ENCODE measurements at places on chromosomes 4 and X. TPM values are rescaled to one million over a fixed set of nuclear protein-coding genes. Genes with fewer than 3 reads are reported as not detected.

GRCh38 chrX:6851140-6851539 is 296.4 kb upstream of the STS start:
- no peak for DNase-seq

- DNase-seq = peak; percentile 98
Measured at GRCh38 chr4:1410491-1411325, 4.5 kb upstream of the NKX1-1 start.

- no peak for DNase-seq
Measured at GRCh38 chrX:8005678-8006347, 78.6 kb upstream of the PNPLA4 start.

GRCh38 chrX:101385795-101386541 is at the start of gene BTK:
Gene BTK, minus strand, starts transcription at chrX:101386191. Its CDS starts 10,907 bp downstream, at chrX:101375284.
- DNase-seq = no peak

- DNase-seq = peak; percentile 95
Measured at GRCh38 chr4:56821381-56822243, at the start of gene SPINK2. Gene SPINK2, minus strand, starts transcription at chr4:56821701. Its CDS starts 39 bp downstream, at chr4:56821662.

DNA sequence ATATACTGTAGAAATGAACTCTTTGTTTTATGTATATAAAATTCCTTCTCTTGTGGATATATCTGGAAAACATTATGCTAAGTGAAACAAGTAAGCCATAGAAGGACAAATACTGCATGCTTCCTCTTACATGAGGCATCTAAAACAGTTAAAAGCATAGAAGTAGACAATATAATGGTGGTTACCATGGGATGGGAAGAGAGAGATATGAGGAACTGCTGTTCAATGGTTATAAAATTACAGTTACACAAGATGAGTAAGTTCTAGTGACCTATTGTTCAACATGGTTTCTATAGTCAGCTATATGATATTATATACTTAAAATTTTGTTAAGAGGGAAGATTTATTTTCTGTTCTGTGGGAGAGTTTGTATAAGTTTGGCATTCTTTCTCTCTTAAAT is 43.4 kb downstream of the HTRA3 start:
- no peak for DNase-seq

GRPR gene
- 3.9 TPM for total RNA-seq

ABLIM2 gene
- total RNA-seq = 1.6 TPM

SLITRK2 gene
- total RNA-seq = 0.37 TPM

CT45A3 gene
- not detected for total RNA-seq

SMIM31 gene
- not detected for total RNA-seq
